Cortex of kidney (tissue), 1 donor: ENCODE measurements at places on chromosomes 2 and 18.

- DNase-seq, result no peak
Measured at GRCh38 chr2:41791523-41791922, 256.3 kb upstream of the PKDCC start.

DNA sequence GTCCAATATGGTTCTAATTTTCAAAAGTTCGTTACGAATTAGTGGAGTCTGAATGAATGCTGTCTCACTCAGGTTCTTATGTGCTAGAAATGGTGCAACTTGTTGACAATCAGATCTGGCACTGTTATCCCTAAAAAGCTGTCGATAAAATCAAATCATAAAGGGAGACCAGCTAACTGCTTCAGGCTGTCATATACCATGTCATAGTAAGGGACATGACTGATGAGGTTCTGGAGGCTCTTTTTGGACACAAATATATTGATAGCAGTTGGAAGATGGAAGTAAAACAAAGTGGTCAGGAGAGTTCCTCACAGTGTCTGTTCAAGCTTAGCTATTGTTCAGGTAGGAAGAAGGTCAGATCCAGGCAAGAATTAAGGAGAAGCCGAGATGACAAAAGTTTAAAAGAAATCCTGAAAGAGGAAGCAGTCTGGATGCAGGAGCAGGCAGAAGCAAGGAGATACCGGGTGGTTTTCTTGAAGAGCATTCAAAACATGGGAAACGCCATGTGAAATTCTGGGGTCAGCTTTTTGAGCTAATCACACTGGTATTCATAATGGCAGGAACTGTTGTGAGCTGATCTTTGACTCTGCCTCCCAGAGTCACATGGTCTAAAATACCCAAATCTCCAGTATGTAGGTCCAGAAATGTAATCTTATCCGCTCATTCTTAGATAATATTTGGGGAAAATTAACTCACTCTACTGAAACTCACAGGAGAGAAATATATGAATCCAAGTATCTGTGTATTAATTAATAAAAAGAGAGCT, 9.4 kb upstream of the CAVIN2 start:
- no peak for DNase-seq

DNA sequence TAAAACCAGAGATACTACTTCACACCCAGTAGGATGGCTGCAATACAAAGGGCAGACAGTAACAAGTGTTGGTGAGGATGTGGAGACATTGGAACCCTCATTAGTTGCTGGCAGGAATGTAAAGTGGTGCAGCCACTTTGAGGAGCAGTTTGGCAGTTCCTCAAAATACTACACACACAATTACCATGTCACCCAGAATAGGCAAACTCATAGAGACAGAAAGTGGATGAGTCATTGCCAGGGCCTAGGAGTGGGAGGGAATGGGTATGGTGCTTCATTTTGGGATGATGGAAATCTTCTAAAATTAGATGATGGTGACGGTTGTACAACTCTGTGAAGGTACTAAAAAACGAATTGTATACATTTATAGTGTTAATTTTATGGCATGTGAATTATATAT, 54.8 kb downstream of the ATP9B start:
- DNase-seq, result no peak

DNA sequence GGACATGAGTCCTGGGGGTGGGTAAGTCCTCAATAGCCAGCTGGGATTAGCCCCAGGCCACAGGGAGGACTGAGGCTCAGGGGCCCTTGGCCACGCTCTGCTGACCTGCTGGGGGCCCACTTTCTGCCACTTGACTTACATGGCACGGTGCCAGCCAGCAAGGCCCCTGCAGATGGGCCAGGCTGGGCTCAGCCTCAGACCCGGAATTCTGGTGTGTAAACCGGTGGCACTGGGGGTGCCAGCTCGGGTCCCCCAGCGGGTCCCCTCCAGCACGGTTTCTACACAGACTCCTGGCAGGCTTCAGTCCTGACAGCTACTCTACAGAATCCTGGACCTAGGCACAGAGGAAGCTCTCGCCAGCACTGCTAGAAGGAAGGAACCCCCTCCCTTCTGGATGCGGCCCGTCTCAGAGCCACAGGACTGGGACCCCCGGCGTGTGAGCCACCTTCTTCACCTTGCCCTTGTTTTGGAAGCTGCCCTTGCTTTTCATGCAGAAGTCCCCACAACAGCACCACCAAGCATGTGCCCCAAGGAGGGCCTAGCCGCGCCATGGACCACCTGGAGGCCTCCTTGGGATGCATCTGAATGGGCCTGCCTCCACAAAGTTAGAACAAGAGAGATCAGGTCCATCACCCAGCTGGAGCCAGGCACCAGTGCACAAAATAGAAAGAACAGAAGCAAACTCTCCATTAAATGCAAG, 8.0 kb downstream of the HDAC4 start:
- DNase-seq, result no peak
